Muscle of back (tissue), 13 donors: ENCODE measurements at places on chromosomes 5 and 9.

GRCh38 chr5:7878381-7878873, 9.5 kb downstream of the MTRR start:
- DNase-seq, result no peak

GRCh38 chr5:17118631-17119030, 98.8 kb upstream of the BASP1 start:
- DNase-seq, result peak; percentile 88

GRCh38 chr9:124140941-124141568, 116.7 kb upstream of the NEK6 start:
- DNase-seq, result no peak

GRCh38 chr5:172795318-172795977, 24.5 kb upstream of the DUSP1 start:
- DNase-seq, result peak; percentile 97

DNA sequence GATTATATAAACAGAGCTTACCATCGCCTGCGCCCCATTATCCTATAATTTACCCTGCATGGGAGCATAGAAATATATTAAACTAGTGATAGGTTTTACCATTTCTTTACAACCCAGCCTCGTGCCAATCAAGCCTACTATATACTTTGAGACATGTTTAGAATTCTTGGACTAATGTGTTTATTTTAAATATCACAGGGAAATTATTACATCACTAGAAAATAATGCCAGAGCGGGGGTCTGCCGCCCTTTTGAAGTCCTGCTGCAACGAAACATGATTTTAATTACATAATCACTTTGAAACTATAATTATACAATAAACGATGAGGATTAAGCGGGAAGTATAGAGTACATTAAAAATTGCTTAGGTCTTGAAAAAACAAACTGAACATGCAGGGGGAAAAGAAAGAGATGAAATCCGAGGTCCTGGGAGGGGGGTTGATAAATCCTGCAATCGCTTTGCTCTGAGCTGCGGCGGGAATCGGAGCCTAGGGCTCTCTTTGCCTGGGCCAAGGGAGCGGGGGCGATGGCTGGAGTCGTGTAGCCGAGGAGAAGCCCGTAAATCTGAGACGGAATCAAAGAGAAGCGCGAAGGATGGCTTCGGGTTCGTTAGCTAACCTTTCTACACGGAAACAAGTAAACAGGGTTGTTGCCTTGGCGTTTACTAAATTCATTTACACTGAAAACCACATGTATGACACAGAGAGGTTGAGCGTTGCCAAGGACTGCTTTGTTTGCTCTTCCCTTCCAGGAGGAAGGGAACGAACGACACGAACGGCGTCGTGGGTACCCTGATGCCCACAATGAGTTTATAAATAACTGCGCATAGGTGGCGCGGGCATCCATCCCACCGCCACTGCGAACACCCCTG, 127.6 kb downstream of the TMEM174 start:
- DNase-seq, result peak; percentile 61

DNA sequence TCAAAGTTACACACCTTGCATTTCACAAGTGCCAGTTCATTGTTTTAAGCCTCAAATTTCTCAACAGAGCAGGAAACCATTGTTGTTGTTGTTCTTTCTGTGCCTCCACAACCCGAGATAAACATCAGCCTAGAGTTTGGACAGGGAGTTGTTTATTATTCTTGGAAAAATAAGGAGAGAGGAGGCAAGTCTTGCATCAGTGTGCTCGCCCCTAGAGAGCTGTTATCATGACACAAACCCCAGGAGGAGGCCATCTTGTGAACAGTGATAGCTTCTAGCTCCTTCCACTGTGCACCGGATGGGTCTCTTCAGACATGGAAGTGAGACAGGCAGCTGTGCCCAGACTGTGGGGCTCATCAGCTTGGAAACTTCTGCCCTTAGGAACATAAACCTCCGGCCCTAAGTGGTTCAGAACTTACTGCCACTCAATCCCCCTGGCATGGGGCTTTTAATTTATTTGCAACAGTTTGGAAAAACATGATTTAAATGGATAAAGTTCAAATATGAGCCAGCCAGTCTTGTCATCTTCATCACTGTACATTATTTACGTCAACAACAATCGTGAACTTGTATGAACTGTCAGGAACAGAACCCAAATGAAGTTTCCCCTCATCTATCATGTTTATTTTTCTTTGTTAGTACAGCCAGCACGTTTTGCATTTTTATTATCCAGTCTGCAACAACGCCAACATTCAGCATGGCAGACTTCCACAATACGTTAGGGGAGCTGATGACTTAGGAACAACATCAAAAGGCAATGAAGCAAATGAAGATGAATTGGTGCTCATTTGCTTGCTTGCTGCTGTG, 181.7 kb upstream of the S1PR3 start:
- no peak for DNase-seq

- no peak for DNase-seq
These were observed 6.3 kb upstream of the PHYKPL start for GRCh38 chr5:178238711-178239592.
